ENCODE measurements at places on chromosomes 4 and X.

GRCh38 chr4:1763550-1764080, 29.5 kb upstream of the FGFR3 start:
- peak; percentile 9 for DNase-seq

GRCh38 chr4:11111876-11112275, 316.8 kb downstream of the HS3ST1 start:
- no peak for DNase-seq

DNA sequence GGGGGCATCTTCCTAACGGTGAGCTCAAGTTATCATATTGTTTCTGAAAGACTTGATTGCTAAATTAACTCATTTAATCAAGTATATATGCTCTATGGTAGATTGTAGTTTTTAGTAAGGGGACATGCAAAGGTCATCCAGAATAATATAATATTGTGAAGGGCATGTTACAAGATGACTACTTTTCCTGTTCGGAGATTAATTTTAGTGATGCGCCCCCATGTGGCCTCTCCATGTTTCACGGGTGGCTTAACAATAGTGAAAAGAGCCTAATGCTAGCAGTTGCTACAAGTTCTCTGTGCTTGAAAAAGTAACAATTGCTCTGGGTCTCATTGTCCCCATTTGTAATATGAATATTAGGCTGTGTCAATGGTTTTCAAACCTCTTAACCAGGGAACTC, 12.2 kb downstream of the SMPX start:
- DNase-seq: peak; percentile 35

GRCh38 chr4:2408401-2408958, 10.0 kb downstream of the ZFYVE28 start:
- peak; percentile 51 for DNase-seq

- peak; percentile 23 for DNase-seq
Measured at GRCh38 chr4:143185253-143186107, 763 bp downstream of the USP38 start.

GRCh38 chr4:81723019-81723884, 251.5 kb upstream of the RASGEF1B start:
- DNase-seq: peak; percentile 16

GRCh38 chrX:87376896-87377295, 140.7 kb upstream of the KLHL4 start:
- DNase-seq: no peak

- peak; percentile 3 for DNase-seq
Measured at GRCh38 chr4:49032440-49033161, 46.5 kb downstream of the CWH43 start.
